ENCODE measurements at places on chromosomes 4 and X.

DNA sequence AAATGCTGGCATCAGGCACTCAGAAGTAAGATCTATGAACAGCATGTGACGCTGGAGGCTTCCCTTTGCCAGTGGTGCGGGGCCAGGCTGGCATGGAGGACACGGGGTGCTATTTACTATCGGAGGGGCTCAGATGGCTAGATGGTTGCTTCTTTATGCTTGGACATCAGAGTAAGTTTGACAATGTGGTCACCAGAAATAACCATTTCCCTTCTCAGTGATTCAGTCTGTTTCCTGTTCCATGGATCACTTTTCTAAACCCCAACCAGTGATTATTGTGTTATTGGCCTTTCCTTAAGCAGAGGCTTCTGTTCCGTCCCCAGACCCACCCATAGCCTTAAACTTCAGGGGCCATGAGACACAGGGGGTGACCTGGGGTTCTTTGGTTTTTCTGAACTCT lies 55.4 kb upstream of the DHX15 start:
- no peak for DNase-seq

DNA sequence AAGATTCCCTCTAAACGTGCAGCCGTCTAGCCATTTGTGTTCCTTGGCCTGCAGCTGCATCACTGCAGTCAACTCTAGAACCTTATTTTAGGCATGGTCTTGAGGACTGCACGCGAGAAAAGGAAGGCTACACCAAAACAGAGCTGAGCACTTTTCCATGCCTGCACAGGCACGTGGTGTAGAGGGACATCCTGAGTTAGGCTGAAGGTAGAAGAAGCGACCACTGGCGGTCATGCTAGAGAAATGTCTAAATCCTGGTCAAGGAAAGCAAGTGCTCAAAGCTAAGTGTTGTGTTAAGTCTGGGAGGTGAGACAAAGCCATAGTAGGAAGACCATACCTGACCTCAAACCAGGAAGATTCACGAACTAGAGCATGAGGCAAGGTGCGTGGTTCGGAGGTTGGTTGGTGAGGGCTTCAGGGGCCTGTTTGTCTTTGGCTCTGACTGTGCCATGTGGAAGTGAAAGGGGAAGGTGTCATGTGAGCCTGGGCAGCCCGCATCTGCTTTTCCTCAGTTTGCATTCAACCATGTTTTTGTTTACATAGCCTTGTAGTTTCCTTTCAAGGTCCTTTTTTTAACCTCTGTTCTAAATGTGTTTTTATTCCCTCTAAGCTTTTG lies 203.8 kb downstream of the AASDH start:
- DNase-seq = no peak

DNA sequence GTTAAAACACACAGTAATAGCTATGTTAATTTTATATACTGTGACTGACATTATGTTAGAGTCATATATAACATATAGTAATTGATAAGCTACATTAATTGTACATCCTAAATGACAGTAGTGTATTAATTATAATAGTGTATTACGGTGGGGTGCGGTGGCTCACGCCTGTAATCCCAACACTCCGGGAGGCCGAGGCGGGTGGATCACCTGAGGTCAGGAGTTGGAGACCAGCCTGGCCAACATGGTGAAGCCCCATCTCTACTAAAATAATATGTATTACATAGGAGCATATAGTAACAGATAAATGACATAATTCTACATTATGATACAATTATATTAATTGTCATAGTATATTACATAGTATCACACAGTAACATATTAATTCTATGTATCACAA lies 12.2 kb downstream of the ASMTL start:
- no peak for DNase-seq

DNA sequence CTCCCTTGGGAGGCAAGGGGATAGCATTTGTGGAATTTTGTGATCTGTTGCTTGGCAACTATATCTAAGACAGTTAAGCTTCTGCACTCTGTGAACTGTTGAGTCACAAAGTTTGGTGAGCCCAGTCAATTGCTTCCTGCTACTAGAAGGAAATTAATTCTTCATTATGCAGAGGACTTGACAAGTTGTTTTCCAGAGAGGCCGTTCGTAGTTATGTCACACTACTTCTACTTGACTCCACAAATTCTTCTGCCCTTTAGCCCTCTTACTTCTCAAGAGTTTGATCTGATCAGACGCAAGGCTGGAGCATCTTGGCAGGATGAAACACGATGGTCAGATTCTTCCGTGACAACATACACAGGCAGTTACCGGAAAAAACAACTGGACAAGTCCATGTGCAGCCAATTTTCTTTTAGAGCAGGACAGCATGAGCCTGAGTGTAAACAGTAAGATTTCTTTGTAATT lies at the start of gene C4orf51:
Gene C4orf51 (plus strand): TSS at position 156 of the 465 bp plus-strand sequence. CDS start 58 bp downstream, at position 214.
- DNase-seq = no peak

DNA sequence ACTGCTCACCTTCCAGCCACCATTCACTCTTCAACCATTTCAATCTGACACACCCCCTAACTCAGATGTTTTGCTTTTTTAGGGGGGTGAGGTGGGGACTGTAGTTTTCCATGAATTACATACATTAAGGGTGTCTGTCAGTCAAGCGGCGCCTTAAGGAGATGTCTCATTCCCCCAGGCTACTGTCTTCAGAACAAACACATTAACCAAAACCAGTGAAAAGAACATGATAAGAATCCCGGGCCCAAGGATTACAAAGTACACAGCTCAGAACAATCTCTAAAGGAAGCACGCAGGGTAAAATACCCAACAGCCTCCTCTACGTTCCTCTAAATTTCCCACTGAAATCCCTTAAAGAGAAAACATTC lies 62.5 kb upstream of the IRF2 start:
- no peak for DNase-seq

- DNase-seq = no peak
Measured at GRCh38 chr4:17702641-17703040, 78.8 kb downstream of the FAM184B start.

DNA sequence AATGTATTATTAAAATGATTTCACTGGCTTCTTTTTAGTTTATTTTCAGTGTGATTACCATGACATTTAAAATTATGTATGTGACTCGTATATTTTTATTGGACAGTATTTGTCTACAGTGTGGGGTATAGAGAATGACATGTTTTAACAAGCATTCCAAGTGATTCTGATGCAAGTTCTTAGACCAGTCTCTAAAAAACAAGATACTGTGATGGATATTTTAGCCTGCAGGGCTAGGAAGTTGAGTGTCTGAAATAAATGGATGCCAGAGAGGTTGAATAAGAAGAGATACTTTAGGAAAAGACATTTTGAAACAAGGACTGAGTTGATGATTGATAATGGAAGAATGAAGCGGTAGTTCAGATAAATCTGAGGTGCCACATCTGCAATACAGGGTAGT lies 3.5 kb upstream of the MAD2L1 start:
- DNase-seq = no peak

GRCh38 chr4:52373650-52374049 lies 285.5 kb downstream of the USP46 start:
- no peak for DNase-seq

- no peak for DNase-seq
Measured at GRCh38 chr4:158870626-158871334, 102.0 kb downstream of the FNIP2 start.

DNA sequence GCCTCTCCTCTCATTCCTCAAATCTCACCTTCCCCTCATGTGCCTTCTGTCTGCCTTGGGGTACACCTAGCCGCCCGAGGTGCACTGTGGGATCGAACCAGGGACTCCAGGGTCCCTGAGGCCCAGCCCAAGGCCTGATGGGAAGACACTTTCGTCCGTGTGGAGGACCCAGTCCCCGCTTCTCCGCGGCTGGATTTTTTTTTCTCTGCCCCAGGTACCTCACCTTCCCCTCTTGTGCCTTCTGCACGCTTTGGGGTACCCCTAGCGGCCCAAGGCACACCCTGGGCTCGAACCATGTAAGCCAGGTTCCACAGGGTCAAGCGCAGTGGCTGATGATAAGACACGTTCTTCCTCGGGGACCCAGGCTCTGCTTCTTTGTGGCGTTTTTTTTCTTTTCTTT lies 530.7 kb downstream of the CWH43 start:
- DNase-seq = no peak

DNA sequence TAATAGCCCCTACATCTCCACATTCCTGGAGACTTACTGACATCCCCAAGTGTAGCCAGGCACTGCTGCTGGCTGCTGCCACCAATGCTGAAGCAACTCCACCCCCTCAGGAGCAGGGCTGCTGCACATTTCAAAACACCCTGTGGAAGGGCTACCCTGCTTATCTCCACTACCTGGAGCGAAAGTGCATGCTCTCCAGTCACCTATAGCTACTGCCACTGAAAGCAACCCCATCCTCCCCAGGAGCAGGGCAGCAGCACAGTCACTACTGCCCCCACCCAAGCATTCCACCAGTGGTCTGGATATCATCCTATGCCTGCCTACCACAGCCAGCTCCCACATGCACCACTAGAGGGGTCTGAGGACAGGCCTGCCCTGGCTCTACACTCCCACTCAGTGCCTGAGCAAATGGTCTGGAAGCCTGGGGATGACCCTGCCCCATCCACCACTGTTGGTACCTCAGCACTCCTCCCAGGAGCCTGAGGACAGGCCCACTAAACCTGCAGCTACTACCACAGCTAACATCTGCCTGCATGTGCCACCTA lies 55.3 kb downstream of the MANBA start:
- no peak for DNase-seq

DNA sequence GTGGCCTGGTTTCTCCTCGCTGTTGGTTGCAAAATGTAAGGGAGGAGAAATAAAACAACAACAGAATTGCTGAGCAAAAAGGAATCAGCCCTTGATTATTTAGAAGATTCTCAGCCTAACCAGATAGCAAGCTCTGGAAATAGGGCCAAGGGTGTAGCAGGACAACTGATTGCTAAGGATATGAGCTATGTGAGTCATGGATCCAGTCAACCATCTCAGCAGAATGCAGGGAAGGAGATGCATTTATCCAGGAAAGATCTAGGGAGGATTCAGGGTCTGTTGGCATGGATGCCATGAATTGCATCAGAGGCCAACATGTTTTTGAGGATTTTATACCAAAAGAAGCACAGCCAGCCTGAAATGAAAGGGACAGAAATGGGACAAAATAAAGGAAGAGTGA lies 2.2 kb upstream of the XAGE3 start:
- no peak for DNase-seq

GRCh38 chr4:6988016-6988715 lies 55.0 kb upstream of the TADA2B start:
- DNase-seq = no peak

GRCh38 chrX:101370888-101371504 lies 15.0 kb downstream of the BTK start:
- no peak for DNase-seq

GRCh38 chrX:134526399-134526798 lies 66.4 kb downstream of the HPRT1 start:
- DNase-seq = no peak

DNA sequence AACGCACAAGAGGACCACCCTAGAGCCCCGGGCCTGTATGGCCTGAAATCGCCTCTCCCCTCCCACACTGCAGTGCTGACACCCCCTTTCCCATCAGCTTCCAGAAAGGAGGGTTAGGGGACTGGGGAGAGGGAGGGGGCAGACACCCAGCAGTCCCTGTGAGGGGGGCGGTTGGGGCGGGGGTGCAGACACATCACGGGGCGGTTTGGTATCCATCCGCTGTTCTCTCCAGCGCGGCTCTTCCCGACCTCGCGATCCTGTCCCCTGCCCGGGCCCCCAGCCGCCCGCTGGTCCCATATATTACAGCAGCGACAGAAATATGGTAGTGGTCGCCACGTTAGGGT lies 404 bp upstream of the GPRASP2 start:
- no peak for DNase-seq

GRCh38 chr4:57605376-57605775 lies 495.2 kb upstream of the IGFBP7 start:
- no peak for DNase-seq

DNA sequence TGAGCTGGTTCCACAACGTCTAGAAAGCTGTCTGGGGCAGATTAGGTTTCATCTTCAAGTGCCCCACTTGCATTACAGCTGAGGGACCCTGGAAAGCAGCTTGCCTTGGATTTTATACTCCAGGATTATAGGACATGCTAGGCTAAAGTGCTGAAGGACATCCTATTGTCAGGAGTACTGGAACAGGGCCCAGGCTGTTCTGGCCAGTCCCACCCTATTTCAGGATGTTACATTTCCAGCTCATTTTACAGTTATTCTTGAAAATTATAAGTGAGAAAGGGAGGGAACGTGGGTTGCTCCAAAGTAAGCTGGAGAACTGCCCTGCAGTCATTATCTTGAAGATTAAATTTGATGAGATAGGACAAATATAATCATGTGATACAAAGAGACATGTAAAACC lies 71.0 kb upstream of the UGT8 start:
- DNase-seq = no peak

DNA sequence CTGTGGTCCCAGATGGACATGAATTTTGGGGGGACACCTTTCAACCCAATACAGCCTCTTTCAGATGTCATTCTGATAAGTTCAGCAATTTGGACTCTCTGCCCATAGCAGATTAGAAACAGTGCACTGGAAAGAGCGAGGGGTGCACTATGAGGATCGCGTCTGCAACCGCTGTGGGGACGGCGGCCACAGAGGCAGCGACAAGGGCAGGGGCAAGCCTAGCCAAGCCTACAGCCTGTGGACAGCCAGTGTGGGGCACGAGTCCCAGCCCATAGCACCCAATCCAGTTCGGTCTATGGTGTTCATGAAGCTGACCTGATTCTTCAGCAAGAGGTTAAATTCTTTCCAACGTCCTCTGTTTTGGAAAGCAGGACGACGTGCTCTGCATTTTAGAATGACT lies 9.7 kb upstream of the NSG1 start:
- DNase-seq = no peak

Data from NCI-H2081 treated with DMSO at 0.1 percent for 48 hours (cell line).